Muscle of leg (tissue), 16 donors: ENCODE measurements at places on chromosomes 2 and 18. TPM values are rescaled to one million over a fixed set of nuclear protein-coding genes. Genes with fewer than 3 reads are reported as not detected.

NIFK gene
- total RNA-seq, result 66.4 TPM

TCF23 gene
- 0.35 TPM for total RNA-seq

ANKRD12 gene
- 68.8 TPM for total RNA-seq

FRZB gene
- 19.2 TPM for total RNA-seq

TMEM163 gene
- 0.66 TPM for total RNA-seq

MRO gene
- 0.22 TPM for total RNA-seq

RIT2 gene
- total RNA-seq, result not detected

CNRIP1 gene
- 21.1 TPM for total RNA-seq

MYO5B gene
- total RNA-seq, result 0.98 TPM

PAX8 gene
- total RNA-seq, result 0.44 TPM

SLC39A6 gene
- total RNA-seq, result 37.4 TPM

CTNNA2 gene
- 0.62 TPM for total RNA-seq

ASB18 gene
- total RNA-seq, result 4.7 TPM

UGT1A3 gene
- total RNA-seq, result not detected

MAPK4 gene
- total RNA-seq, result 4.7 TPM

MC4R gene
- 0.62 TPM for total RNA-seq

MLPH gene
- total RNA-seq, result 0.22 TPM

MAP4K3 gene
- 43.2 TPM for total RNA-seq

RTP5 gene
- not detected for total RNA-seq

SSB gene
- total RNA-seq, result 76.4 TPM

POTEJ gene
- total RNA-seq, result 0.04 TPM

PROKR1 gene
- total RNA-seq, result 1.2 TPM

MSTN gene
- 26.2 TPM for total RNA-seq

MPP4 gene
- total RNA-seq, result 0.18 TPM

DYNC2LI1 gene
- 22.3 TPM for total RNA-seq

CEP192 gene
- total RNA-seq, result 34.8 TPM

ALPP gene
- 0.09 TPM for total RNA-seq

RAX gene
- total RNA-seq, result not detected

RNF152 gene
- total RNA-seq, result 8.1 TPM

NAT8 gene
- total RNA-seq, result not detected

LINC00305 gene
- not detected for total RNA-seq

THAP4 gene
- total RNA-seq, result 43.9 TPM

LYG1 gene
- total RNA-seq, result 1.9 TPM

CRYBA2 gene
- total RNA-seq, result not detected

DOCK10 gene
- 18.3 TPM for total RNA-seq

MALL gene
- 6.3 TPM for total RNA-seq

SEMA4C gene
- 26.3 TPM for total RNA-seq

SERPINB10 gene
- total RNA-seq, result 0.04 TPM

FAP gene
- total RNA-seq, result 89.1 TPM

DSC3 gene
- total RNA-seq, result 0.75 TPM

POTEC gene
- not detected for total RNA-seq

FBLN7 gene
- 5.1 TPM for total RNA-seq

RSAD2 gene
- total RNA-seq, result 3.3 TPM

INO80B gene
- 21.1 TPM for total RNA-seq

DNAJC27 gene
- total RNA-seq, result 5.4 TPM

GKN1 gene
- 0.09 TPM for total RNA-seq

SIX3 gene
- total RNA-seq, result not detected

TUBA4B gene
- total RNA-seq, result 0.04 TPM

GLI2 gene
- total RNA-seq, result 6.2 TPM

SCN1A gene
- total RNA-seq, result 0.04 TPM

CCBE1 gene
- total RNA-seq, result 2.8 TPM

CD207 gene
- 0.13 TPM for total RNA-seq

TMEM178A gene
- total RNA-seq, result 5.7 TPM

TMEM247 gene
- total RNA-seq, result not detected

DHRS9 gene
- 0.31 TPM for total RNA-seq

NTSR2 gene
- not detected for total RNA-seq
